Ecto neural progenitor cell (in vitro differentiated cells): ENCODE measurements at places on chromosomes 13 and 19.

GRCh38 chr13:91280801-91281200, 66.7 kb upstream of the MIR17HG start:
- no peak for DNase-seq

DNA sequence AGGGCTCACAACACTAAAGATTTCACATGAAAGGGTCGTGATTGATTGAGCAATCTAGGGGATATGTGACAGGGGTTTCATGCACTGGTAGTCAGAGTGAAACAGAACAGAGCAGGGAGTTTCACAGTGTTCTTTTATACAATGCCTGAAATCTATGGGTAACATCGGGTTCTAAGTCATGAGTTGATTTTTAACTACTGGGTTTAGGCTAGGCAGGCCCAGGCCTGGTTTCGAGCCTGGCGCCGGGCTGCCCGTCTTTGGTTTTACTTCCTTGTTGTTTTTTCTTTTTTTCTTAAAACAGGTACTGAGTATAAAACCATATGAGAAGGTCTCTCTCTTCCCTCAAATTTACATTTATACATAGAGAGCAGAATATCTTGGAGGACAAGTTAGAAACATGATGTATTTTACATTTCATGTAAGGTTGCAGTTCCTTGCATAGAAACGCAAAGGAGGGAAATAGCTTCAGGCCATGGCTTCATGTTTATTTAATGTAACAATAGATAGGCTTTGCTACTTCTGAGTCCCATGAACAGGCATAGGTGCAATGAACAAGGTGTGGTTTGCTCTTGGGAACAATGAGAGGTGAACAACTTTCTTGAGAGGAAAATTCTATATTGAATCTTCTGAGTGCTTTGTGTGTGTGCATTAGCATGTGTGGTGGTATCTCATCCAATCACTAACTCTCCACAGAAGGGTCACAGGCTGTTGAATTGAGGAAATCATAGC, 128.9 kb upstream of the RXFP2 start:
- no peak for DNase-seq

DNA sequence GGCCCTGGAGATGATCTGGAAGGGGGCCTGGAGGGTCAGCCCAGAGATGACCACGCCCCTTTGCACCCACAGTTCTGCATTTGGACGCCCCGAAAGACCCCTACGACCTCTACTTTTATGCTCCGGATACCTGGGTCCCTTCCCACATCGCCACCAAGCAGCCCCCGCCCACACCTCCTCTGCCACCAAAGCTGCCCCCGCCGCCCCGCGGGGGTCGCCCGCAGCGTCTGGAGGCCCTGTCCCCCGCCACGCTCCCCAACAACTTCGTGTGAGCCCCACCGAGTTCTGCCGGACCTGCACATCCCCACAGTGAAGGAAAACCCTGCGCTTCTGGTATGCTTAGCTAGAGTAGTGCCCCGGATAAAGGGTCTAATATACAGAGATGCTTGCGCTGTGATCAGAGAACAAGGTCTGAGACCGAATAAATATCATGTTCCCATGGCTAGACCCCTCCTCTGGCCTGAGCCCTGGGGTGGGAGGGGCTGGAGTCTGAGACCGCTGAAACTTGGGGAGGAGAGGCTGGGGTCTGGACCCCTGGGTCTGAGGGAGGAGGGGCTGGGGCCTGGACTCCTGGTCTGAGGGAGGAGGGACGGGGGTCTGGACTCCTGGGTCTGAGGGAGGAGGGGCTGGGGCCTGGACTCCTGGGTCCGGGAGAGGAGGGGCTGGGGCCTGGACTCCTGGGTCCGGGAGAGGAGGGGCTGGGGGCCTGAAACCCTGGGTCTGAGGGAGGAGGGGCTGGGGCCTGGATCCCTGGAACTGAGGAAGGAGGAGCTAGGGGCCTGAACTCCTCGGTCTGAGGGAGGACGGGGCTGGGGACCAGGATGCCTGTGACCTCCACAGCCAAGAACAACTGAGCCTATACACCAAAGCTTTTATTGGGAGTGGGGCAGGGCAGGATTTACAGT, 3.6 kb downstream of the GFY start:
- no peak for DNase-seq

DNA sequence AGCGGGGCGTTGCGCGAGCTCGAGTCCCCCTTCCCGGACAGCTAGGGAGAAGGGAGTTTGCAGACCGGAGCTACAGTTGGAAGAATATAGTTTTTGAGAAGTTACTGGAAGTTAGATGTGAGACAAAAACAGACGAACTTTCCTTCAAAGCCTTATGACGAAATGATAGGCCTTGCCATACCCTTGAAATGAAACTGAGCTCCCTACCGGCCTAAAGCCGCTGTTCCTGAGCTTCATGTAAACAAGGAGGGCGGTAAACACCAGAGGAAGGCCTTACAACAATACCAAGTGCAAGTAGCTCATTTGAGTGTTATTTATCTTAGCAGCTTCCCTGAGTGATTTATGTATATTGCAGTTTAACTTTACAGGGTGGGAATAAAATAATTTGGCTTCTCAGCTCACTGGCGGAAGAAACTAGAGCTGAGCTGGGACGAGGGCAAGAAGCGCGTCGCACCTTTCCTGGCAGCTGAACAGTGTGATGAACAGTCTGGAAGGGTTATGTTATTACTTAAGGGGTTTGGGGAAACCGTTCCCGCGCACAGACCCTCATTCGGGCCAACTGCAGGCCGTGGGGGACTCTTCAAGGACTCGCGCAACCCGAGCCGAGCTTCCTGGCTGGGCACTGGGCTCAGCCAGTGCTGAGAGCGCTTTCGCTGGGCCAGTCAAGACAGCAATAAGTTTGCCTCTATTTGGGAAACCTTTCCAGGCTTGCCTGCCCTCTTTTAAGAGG, 111.2 kb downstream of the KCNRG start:
- DNase-seq, result peak; percentile 54

DNA sequence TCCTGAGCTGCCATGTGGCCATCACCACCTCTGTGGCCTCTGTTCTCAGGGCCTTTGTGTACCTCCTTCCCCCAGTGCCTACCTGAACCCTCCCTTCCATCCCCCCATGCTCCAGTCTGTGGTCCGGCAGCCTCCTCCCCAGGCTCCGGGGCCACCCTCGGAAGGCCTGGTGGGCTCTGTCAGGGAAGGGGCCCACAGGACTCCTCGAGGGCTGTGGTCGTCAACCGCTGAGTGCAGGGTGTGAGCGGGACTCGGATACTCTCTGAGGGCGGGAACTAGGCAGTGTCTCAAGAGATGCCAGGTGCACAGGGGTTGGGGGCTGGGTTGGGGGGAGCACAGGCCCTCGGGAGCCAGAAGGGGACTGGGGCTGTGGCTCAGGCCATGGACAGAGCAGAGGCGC, 3.9 kb downstream of the MAP2K7 start:
- DNase-seq, result no peak

- DNase-seq, result no peak
Observed at GRCh38 chr13:70856711-70857110, 748.5 kb upstream of the KLHL1 start.

DNA sequence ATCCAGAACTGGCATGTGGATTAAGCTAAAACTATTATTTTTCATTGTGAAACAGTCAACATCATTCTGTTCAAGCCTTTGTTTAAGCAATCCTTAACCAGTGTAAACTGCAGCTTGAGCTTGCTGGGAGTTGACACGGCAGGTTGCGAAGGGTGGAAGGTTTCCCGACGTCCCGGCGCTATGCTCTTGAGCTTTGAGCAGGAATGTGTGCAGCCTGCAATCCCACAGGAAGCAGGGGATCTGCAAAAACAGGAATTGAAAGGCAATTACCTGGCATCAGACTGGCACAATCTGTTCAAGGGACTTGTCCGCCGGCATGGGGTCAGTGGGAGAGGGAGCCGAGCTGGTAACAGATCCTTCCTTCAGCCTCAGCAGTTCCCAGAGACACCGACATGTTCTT, 586.7 kb upstream of the SGCG start:
- no peak for DNase-seq

DNA sequence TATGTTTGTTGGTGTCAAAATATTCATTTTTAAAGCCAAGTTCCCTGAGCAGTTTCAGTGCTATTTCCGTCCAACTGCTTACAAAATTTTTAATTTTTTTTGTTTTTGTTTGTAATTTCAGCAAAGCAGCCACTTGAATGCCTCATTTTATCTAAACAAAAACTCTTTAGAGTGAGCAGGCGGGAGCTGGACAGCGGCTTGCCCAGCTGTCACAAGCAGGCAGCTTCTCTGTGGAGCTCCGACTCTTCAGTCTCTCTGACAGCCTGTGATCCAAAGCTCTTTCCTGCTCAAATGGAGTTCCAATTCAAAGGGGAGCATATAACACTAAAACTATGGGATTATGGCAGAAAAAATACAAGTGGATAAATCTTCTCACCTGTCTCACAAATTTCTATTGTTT, 618.3 kb upstream of the PCDH20 start:
- no peak for DNase-seq

GRCh38 chr13:20057963-20058362, 99.4 kb downstream of the ZMYM2 start:
- no peak for DNase-seq

GRCh38 chr19:36169084-36169760, 17.0 kb upstream of the COX7A1 start:
- no peak for DNase-seq

DNA sequence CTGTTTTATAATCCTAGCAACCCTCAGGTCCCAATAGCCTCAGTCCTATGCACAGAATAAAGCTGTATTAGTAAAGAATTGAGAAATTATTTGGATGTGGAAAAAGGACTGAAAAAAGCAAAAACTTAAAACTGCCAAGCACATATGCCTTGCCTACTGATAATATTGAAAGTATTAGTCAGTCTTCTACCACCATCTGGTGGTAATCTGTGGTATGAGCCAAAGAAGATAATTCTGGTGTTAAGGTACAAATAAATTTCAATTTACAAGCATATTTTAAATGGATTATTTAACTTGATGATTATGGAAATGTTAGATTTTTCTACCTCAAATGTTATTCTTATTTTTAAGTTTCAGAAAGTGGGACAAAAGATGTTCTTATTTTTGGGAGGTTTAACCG, 460.3 kb upstream of the KLHL1 start:
- DNase-seq, result no peak

GRCh38 chr19:58346961-58347929, 6.0 kb downstream of the A1BG start:
- peak; percentile 92 for DNase-seq

- peak; percentile 70 for DNase-seq
Observed at GRCh38 chr13:106533943-106534638, 1.4 kb downstream of the EFNB2 start.

DNA sequence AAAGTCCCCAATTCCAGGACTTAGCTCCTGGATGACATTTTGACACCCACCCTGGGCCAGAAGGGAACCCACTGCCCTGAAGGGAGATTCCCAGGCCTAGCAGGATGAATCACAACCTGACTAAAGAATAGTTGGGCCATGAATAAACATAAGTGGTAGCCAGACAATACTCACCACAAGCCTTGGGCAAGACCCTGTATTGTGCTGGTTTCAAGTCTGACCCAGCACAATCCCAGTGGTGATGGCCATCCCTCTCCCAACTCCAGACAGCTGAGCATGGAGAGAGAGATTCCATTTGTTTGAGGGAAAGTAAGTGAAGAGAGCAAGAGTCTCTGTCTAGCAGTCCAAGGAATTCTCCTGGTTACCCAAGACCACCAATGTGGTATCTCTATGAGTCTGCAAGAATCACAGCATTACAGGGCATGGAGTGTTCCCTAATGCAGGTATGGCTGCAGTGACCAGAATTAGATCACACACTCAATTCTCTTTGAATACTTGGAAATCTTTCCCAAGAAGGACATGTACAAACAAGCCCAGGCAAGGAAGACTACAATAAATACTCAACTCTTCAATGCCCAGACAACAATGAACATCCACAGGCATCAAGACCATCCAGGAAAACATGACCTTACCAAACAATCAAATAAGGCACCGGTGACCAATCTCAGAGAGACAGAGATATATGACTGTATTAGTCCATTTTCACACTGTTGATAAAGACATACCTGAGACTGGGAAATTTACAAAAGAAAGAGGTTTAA, 158.0 kb downstream of the VWA8 start:
- no peak for DNase-seq

GRCh38 chr13:28316836-28317235, 178.1 kb downstream of the FLT1 start:
- DNase-seq, result no peak

DNA sequence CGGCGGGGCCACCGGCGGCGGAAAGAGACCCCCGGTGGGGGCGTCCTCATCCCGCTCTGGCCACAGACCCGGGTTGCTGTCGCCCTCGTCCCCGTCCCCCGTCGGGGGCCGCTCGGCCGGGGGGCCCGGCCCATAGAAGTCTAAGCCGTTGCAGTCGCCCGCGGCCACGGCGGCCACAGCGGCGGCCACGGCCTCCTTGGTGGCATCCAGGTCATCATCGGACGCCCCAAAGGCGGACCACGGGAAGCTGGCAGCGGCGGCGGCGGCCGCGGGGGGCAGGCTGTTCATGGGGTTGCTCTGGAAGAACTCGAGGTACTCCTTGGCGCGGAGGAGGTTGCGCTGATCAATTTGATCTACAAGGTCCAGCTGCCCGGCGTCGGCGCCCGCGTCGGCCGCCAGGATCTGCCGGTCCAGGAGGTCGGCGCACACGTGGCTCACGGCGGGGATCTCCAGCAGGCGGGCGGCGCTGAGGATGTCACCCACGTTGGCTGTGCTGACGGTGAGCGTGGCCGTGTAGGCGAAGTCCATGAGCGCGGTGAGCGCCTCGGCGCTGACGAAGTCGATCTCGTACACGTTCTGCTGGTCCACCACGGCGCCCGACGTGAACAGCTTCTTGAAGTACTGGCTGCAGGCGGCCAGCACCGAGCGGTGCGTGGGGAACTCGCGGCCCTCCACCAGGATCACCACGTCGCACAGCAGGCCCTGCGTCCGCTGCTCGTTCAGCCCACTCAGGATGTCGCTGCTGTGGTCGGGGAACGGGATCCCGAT, 12.1 kb downstream of the ZBTB7A start:
- no peak for DNase-seq

GRCh38 chr19:501646-502045, 5.4 kb downstream of the MADCAM1 start:
- peak; percentile 45 for DNase-seq

DNA sequence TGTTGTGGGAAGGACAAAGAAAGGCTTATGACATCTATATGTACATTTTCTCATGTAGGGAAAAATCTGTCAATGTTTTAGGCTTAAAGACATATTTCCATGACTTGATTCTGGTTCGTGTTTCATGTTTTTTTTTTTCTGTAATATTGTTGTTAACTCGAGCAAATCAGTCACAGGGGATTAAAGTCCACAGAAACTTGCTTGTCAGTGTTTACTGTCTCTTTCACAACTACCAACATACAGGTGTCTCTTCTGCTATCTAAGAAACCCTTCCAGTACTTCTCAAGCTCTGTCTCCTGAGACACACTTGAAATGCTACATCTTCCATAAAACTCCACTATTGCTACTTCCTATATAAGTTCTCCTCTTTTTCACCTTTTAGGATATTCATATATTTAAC, 130.9 kb upstream of the SLITRK6 start:
- no peak for DNase-seq

GRCh38 chr13:71577127-71577526, 289.9 kb downstream of the DACH1 start:
- no peak for DNase-seq

DNA sequence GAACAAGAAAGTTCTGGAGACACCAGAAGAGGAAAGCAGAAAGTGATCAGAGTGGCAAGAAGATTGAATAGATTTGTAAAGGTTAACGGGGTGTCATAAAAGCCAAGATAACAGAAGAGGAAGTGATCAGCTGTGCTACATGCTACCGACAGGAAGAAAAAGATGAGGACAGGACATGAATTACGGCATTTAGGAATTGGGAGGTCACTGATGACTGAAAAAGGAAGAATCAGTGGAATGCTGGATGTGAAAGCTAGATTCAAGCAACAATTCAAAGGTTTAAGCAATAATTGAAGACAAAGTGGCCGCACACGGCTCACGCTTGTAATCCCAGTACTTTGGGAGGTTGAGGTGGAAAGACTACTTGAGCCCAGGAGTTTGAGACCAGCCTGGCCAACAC, 15.1 kb downstream of the ZNF160 start:
- no peak for DNase-seq
